ENCODE measurements at places on chromosomes 4 and X.

- DNase-seq = no peak
Measured at GRCh38 chrX:37786624-37787422, 7.0 kb downstream of the CYBB start.

GRCh38 chrX:154541896-154542722 lies 4.5 kb downstream of the G6PD start:
- DNase-seq = peak; percentile 34

DNA sequence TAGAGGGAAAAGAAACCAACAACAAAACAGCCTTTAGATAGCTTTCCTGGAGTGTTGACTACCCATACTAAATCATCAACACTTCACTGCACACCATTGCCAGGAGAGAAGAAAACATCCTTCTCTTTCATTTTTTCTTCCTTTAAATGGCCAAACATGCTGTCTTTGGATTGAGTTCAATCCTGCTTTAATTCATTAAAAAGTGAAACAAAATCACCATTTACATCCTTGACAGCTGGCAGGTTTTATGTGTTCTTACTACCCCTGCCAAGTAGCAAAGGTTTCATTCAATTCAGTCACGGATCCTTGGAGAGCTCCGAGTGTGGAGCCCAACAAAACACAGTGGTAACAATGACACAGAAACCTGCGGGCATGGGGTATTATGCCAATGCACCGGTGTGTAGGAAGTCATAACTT lies 568.3 kb downstream of the ANKRD50 start:
- DNase-seq = no peak

DNA sequence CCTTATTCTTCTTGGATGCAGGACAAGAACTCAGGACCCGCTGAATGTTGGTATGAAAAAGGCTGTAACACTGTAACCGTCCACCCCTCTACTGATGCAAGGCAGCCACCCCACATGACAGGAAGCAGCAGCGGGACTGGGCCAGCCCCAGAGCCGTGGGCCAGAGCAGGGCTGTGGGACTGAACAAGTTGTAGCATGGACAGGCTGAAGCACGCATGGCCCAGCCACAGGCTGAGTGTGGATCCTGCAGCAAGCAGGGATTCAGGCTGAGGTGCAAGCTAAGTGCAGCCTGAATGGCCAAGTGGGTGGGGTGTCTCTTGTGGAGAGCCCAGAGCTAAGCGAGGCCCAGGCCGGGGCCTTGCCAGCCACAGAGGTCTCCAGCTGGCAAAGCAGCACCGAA lies 632.2 kb downstream of the SPOCK3 start:
- no peak for DNase-seq

DNA sequence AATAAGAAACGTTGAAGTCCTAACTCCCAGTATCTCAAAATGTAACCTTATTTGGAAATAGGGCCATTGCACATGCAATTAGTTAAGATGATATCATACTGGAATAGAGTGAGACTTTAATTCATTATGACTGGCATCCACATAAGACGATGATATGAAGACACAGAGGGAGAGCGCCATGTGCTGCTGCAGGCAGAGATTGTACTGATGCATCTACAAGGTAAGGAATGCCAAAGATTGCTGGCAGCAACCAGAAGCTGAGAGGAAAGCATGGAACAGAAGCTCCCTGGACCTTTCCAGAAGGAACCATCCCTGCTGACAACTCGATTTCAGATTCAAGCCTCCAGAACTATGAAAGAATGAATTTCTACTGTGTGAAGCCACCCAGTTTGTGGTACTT lies 697.0 kb upstream of the INTU start:
- DNase-seq = no peak

DNA sequence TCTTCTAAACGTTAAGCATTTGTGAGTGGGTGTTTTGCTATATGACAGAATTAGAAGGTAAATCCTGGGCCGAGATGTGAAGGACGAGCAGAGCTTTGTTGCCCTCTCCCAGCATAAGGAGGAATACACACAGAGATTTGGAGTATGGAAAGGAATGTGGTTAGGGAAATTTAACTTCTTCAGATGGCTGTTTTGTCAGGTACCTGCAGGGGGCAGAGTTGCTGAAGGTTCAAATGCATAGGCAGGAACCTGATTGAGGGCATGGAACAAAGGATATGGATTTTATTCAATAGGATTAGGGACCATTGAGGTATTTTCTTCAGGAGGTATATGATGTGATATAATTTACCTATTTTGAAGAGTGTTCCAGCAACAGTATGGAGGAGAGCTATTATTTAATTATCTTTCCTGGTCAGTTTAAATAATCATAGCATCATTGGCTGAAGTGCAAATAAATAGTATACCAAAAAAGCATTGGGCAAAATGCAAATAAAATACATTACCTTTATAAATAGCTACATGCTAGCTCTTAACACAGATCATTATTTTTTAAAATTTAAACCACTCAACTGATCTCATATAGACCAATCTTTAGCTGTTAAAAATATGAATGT lies 143.6 kb downstream of the SLIT2 start:
- DNase-seq = no peak

DNA sequence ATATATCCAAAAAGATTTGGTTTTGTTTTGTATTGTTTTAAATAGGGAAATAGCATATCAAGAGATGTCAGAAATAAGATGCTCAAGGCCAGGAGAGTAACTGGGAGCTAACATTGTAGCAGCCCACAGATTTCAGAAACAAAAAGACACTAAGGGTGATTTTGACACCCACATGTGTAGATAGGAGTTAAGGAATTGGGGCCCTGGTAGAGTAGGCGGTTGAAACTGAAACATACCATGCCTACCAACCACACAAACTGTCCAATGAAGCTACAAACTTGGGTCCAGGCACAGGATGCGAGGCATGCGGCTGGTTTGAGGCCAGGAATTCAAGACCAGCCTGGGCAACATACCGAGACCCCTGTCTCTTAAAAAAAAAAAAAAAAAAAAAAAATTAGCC lies 6.3 kb upstream of the HSPA4L start:
- DNase-seq = no peak

DNA sequence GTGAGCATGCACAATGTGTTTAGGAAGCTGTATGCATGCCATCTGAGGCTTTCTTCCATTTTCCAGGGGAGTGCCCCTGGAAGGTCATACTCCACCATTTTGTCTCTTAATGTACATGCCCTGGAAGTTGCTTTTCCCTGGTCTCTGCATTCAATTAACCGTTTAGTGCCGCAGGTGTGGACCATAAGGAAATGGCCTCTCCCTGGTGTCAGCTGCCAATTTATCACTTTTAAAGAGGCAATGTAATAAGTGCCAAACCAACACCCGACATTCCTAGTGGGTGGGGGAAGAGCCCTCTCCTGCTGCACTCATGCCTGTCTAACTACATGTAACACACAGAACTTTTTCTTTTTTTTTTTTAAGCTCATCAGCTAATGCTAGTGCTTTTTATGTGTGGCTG lies 7.1 kb upstream of the BST1 start:
- no peak for DNase-seq

DNA sequence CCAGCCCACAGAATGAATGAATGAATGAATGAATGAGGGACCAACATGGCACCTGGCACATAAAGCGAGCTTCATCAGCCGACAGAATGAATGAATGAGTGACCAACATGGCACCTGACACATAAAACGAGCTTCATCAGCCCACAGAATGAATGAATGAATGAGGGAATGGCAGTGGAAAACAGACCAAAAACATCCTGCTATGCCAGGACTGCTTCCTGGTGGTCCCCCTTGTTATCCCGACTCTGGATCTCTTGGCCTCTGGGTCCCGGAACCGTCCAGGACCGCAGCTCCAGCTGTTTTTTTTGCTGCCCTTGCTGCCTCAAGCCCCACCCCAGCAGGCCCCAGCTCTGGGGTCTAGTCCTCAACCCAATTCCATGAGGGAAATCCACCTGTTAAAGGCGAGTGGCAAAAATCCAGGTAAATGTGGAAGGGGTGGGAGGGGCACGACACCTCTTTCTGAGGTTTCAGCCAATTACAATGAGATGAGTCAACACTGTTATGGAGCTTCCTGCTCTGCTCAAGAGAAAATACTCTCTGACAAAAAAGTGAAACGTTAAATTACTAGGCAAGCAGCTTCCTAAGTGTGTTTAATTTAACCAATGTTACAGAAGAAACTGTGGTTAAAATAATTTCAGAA lies 72.0 kb upstream of the MTNR1A start:
- DNase-seq = no peak

- DNase-seq = no peak
Measured at GRCh38 chrX:1126738-1127137, 85.7 kb downstream of the CRLF2 start.

GRCh38 chr4:109560687-109561461 lies 828 bp downstream of the MCUB start:
- DNase-seq = peak; percentile 16

DNA sequence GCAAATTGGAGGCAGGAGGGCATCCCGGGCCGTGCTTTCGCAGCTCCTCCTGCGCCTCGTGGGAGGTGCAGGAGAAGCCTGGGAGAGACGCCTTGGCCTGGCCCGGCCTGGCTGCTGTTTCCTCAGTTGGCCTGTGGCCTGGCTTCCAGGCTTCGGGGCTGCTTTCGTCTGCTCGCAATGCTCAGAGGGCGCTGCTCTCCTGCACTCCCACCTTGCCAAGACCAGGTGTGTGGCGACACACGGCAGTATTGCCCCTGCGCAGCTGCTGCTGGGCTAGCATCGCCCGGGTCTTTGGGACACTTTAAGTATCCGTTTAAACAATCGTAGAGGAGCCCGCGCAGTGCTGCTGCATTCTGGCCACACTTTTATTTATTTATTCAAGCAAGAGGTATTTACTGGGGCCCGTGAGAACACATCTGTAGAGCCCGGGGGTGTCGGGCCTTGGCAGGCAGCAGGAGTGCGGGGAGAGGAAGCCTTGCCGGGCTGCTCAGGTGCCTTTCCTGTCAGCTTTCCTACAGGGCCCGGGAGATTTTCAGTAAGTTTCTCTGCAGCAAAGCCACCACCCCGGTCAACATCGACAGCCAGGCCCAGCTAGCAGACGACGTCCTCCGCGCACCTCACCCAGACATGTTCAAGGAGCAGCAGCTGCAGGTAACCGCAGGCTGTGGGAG lies 26.2 kb upstream of the HGFAC start:
- no peak for DNase-seq

GRCh38 chr4:115082633-115083032 lies 30.8 kb downstream of the NDST4 start:
- no peak for DNase-seq

DNA sequence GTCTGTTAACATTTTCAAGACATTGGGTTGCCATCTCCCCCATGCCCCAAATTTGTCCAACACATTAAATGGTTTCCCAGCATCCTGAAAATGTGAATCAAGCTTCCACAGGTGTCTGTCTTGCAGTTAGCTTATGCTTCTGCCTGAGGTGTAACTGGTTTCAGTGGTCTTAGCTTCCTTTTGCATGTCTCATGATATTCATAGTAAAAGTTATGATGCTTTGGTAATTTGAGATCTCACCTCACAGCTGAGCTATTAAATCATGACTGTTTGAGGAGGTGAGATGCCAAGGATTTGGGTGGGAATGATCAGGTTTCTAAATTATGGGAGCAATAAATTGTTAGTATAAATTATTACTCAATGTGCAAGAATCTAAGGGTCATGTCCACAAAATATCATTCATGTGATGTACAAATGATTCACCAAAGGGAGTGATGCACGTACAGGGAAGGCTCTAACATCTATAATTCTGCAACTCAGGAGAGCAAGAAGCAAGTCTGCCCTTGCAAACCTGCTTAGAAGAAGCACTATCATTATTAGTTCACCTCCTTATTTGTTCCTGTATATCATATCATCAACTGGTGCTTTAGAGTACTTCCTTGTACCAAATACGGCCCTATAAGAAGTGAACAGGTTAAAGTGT lies 17.1 kb upstream of the RAI2 start:
- no peak for DNase-seq

DNA sequence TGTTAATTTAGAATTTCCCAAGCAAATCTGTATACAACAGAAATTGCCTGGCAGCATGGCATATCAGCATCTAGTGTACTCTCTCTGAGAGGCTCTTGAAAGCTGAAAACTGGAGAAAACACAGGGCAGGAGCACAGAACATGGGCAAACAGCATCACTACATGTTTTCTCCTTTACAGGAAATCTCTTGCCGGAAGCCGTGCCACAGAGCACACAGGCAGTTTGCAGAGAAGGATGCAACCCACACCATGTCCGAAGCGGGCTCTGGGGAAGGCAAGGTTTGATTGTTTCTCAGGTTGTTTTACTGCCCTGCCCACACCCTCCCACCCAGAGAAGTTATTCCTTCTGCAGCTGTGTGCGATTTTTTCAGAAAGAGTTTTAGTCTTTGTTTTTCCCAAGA lies 41.1 kb upstream of the FAM9C start:
- no peak for DNase-seq

DNA sequence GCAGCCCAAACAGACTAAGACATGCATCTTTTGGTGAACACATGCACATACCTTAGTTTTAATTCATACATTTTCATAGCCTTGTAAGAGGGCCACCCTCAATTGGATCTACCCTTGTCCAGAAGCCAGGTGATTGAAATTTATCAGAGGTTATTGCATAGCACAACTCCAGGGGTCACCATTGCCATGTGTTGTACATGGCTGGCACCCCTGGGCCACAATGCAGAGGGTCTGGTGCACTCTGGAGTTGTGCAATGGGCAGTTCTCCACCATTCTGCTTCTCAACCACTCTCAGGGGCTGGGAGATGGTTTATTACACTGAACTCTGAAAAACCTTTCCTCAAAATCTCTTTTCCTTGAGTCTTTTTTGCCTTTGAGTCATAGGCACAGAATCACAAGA lies 184.4 kb upstream of the CXorf66 start:
- DNase-seq = no peak

DNA sequence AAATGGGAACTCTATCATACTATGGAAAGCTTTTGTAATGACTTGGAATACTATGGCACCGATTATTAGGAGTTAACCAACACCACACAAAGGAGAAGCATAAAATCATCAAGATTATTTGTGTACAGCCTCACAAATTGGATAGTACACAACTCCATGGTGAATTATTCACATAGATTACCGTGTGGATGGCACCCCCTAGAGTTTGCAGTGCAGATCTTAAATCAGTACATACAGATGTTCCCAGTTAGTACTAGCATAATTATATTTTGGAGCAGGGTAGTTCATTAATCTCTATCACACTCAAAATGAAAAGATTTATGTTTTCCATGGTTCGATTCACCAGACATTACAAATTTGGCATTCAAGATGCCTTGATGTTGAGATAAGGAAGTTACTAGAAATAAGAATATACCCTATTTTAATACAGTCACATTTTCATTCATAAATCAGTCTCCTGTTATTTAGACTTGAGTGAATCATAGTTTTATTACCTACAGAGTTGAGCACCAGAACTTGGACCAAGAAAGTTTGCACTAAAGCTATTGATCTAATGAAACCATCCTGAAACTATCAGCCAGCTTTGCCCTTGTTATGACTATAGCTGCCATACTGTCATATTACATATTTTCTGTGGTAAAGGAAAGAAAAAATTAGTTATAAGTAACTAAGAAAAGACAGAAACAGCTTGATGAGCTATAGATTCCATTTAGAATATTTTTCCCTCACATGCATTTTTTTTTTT lies 531.8 kb downstream of the GLUD2 start:
- DNase-seq = no peak

- no peak for DNase-seq
Measured at GRCh38 chr4:117063961-117064696, 21.2 kb downstream of the TRAM1L1 start.

Measured in stimulated activated CD4-positive, alpha-beta T cell treated with anti-CD3 and anti-CD28 coated beads, Interleukin-1b, Interleukin-23, amount 100 ng/mL, for 24 hours (primary cell).